ENCODE measurements at places on chromosomes 13 and 19. TPM values are rescaled to one million over a fixed set of nuclear protein-coding genes. Genes with fewer than 3 reads are reported as not detected.

- DNase-seq: no peak
Measured at GRCh38 chr19:39498798-39499642, at the start of gene DLL3. Gene DLL3 (plus strand): TSS chr19:39498947. CDS start chr19:39498975, 28 bp downstream.

- DNase-seq: no peak
Measured at GRCh38 chr13:46575818-46576221, 22.9 kb downstream of the LRCH1 start.

DNA sequence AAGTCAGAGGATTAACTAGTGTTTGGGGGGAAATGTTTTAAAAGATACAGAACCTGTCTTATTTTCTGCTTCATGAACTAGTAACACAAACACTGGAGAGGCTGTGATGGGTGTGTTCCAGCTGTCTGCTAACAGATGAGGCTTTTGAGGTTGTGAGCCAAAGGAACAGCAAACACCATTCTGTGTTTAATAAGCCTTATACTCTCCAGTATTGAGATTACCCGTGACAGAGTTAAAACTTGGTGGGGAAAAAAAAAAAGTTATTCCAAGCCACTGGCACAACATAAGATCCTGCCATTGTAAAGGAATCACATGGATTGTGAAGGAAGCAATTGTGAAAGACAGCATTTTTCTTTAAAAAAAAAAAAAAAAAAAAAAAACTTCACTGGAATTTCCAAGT lies 48.4 kb downstream of the KCTD12 start:
- DNase-seq: no peak

DNA sequence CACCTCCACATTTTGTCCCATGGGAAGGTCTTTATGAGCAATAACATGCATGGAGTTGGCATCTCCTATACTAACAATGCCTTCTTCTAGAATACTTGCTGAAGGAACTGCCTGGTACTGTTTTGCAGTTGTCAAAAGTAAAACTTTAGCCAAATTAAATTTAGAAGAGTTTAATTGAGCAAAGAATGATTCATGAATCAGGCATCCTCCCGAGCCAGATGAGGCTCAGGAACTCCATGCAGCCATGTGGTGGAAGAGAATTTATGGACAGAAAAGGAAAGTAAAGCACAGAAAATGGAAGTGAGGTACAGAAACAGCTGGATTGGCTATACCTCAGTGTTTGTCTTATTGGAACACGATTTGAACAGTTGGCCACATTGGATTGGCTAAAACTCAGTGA lies 1081.9 kb downstream of the SLITRK1 start:
- DNase-seq: no peak

DNA sequence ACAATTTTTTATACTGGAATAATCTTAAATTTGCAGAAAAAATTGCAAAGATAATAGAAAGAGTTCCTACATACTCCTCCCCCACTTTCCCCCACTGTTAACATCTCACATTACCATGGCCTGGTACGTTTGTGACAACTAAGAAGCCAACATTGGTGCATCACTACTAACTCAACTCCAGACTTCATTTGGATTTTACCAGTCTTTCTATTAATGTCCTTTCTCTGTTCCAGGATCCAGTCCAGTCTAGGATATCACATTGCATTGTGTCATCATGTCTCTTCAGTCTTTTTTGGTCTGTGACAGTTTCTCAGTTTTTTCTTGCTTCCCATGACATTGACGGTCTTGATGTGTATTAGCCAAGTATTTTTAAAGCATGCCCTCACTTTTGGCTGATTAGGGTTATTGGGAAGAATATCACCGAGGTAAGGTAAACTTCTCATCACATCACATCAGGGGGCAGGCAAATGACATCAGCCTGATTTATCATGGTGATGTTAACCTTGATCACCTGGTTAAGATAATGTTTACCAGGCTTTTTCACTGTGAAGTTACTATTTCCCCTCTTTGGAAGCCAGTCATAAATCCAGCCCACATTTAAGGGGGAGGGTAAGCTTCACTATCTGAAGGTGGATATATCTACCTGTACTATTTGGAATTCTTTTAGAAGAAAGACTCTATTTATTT lies 322.1 kb downstream of the ENOX1 start:
- no peak for DNase-seq

CLC gene
- not detected for total RNA-seq

- DNase-seq: no peak
Measured at GRCh38 chr19:35973487-35973886, 21.5 kb upstream of the SDHAF1 start.

DNA sequence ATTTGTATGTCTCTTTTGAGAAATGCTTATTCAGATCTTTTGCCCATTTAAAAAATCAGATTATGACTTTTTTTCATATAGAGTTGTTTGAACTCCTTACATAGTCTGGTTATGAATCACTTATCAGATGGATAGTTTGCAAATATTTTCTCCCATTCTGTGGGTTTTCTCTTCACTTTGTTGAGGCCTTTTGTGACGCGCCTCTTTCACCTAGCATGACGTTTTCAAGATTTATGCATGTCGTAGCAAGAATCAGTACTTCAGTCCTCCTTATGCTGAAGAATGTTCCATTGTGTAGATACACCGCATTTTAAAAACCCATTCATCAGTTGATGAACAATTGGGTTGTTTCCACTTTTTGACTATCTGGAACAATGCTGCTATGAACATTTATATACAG lies 13.4 kb downstream of the PABPC3 start:
- DNase-seq: no peak

IL27RA gene
- 1.4 TPM for total RNA-seq

GRCh38 chr19:3692141-3693024 lies 7.9 kb downstream of the PIP5K1C start:
- no peak for DNase-seq

- no peak for DNase-seq
Measured at GRCh38 chr13:45548281-45548680, 67.3 kb downstream of the ERICH6B start.

PTGER1 gene
- 0.13 TPM for total RNA-seq

DNA sequence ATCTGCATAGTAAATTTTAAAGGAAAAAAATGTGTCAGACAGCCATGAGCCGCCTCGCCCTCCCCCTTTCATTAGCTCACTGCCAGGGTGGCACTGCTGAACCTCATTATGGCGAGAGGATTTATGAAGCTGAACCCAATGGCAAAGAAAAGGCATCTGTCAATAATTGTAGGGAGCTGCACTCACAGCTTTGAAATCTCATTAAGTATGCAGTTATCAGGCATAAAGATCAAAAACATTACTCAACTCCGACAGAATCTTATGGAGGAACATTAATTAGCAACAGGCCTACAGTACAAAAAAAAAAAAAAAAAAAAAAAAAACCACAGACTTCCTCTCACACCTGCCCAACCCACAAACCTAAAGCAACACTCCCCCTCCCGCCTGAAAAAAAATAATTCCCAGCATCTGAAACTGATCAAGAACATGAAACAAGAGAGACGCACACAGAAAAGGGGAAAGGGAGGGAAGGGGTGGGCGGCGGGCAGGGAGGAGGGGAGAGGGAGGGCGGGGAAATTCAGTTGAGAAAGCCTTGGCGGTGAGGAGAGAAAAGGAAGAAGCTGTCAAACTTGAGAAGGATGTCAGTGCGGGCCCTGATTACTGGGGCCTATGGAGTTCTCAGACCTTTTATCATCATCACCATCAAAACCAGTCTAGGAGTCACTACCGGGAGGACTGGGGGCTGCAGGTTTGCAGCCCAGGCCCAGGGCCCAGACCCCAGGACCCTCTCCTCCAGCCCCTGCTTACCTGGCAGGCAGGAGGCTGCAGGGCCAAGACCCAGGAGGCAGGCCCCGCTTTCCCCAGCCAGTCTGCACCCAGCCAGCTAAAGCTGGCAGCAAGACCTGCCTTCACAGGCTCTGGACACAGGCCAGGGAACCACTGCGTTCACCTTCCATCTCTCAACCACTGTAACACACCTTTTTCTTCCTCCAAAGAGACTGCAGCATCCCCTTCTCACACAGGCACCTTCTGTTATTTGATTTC lies 8.9 kb downstream of the TSHZ3 start:
- peak; percentile 6 for DNase-seq

LILRA1 gene
- total RNA-seq: 0.60 TPM

GRCh38 chr13:99686157-99686572 lies 184.9 kb downstream of the TM9SF2 start:
- no peak for DNase-seq

ZNF442 gene
- 2.6 TPM for total RNA-seq

RAB3A gene
- total RNA-seq: 2.1 TPM

GRIN3B gene
- total RNA-seq: not detected

All from left lobe of liver (tissue), 2 donors.